EH (cell line): ENCODE measurements at places on chromosomes 11 and 22.

- no peak for DNase-seq
These were observed 14.5 kb downstream of the GUCD1 start for GRCh38 chr22:24540470-24540869.

GRCh38 chr11:88167853-88168252 is 7.4 kb downstream of the RAB38 start:
- peak; percentile 41 for DNase-seq

DNA sequence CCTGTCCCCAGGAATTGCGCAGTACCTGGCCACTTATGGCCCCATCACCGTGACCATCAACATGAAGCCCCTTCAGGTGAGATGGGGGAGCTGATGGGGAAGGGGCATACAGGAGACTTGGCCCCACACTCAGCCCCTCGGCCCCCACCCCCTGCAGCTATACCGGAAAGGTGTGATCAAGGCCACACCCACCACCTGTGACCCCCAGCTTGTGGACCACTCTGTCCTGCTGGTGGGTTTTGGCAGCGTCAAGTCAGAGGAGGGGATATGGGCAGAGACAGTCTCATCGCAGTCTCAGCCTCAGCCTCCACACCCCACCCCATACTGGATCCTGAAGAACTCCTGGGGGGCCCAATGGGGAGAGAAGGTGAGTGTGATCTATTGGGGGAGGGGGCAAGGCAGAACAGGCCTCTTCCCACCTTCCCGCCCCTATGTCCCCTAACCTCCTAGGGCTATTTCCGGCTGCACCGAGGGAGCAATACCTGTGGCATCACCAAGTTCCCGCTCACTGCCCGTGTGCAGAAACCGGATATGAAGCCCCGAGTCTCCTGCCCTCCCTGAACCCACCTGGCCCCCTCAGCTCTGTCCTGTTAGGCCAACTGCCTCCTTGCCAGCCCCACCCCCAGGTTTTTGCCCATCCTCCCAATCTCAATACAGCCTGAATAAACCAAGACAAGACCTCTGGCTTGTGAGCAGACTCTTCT is 3.6 kb downstream of the CTSW start:
- no peak for DNase-seq

GRCh38 chr11:16831316-16832192 is 93.1 kb downstream of the C11orf58 start:
- peak; percentile 26 for DNase-seq

DNA sequence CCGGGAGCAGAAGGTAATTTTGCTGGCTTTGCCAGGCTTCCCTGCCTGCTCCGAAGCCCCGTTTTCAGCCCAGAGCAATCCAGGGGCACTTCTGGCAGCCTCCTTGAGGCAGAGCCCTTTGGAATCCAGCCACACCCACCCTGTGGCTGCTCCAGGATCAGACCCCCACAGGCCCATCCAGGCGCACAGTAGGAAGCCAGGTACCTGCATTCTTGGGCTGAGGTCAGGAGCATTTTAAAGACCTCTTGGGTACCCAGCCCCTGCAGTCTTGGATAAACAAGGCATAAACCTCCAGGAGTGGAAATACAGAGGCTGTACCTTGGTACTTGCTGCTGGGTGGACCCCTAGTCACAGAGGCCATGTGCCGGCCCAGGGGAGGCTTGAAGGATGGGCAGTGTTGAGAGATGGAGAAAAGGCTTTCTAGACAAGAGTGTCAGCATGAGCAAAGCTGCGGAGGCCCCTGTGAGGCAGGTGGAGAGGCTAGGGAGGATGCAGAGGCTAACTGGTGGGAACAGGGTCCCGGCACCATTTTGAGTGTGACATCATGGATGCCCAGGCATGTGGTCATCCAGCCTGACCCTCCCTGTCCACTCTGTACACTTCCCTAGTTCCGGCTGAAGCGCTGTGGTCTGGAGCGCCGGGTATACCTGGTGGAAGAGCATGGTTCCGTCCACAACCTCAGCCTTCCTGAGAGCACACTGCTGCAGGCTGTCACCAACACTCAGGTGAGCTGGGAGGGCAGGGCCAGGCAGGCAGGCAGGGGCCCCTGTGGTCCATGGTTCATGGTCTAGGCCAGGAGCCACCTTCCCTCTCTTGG is 3.9 kb downstream of the MUS81 start:
- no peak for DNase-seq

DNA sequence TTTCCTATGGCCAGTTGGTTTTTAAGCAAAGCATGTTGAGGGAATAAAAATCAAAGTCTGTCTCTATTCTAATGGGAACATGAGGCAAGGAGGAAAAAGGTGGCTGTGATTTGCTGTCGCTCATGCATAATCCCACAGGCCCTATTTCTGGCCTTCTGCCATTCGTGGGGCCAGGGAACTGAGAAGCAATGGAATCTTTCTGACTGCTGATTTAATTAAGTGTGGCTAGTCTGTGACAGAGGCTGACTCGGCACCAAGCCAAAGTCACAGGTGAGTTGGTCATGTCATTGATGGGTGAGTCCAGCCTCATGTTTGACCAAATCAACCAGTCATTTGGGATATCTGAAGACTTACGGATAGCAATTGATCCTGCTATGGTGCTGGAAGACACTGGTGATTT is 429.3 kb upstream of the CADM1 start:
- DNase-seq, result no peak

DNA sequence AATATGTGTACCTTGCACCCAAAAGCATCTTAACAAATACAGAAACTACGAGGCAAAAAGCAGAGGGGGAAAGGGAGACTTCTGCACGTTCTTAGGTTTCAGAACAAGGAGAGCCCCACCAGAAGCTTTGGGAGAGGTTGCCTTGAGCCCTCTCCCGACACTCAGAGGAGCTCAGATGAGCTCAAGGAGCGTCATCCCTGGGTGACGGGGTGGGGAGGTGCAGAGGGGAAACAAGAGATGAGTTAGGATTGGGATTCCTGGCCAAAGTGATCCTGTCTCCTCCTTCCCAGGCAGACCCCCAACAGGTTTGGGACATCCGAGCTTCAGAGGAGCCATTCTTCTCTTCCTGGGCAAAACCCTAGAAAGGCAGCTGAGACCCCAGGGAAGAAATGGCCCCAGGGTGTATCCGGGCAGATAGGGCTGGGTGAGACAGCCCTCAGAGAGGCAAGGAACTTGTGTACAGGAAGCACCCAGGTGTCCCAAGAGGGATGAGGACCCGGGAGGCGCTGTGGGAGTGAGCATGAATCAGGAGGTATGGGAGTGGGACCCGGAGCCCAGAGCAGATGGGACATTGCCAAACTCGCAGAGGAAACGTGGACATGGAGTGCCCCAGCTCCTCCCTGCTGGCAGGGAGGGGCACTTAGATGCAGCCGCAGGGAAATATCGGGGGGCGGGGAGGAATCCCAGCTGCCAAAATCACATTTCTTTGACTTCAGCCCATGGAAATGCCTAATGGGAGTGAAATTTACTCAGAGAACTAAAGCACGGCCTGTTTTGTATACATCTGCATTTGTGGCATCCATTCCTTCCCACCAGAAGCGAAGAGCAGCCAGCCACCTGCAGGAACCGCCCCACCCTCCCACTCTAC is 12.4 kb downstream of the C1QTNF6 start:
- no peak for DNase-seq

DNA sequence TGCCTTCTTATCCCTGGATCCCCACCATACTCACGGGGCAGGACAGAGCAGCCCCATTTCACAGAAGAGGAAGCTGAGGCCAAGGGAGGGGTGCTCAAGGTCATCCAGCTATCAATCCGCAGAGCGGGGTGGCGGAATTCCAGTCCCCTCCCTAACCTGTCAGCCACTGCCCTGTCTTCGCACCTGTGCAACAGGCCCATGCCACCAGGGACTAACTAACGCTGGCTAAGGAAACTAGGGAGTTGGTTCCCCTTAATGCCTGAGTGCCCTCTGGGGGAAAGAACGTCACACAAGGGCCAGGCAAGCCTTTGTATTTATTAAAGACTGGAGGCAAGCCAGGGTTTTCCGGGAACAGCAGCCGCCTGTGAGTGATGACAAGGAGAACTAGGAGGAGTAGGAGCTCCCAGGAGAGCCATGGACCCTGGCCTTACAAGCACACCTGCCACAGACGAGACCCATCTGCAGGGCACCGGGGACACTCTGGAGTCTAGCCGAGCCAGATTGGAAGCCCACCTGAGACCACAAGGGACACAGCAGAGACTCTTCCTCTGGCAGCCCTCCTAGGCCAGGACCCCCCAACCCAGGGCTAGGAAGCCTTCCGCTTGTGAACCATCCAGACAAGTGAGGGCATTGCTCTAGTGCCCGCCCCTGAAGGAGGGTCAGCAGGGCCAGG is 64.4 kb downstream of the MYH9 start:
- no peak for DNase-seq

GRCh38 chr11:113721462-113722066 is 15.5 kb upstream of the TMPRSS5 start:
- no peak for DNase-seq

GRCh38 chr22:42653999-42654398 is 4.8 kb upstream of the CYB5R3 start:
- no peak for DNase-seq

DNA sequence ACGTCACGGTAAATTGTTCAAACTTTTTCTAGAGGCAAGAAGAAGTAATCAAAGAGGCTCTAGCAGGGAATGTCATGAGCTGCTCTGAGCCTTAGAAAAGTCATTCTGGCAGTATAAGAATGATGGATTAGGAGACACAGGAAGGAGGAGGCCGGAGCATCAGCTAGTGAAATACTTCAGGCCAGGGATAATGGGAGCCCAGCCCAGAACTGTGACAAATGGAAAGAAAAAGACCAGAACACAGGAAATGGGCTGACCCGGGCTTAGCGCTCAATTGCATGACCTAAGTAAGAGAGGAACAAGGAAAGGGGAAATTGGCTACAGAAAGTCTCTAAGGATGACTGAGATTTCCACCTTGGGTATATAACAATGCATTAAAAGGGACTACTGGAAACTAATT is 108.6 kb downstream of the LARGE1 start:
- peak; percentile 74 for DNase-seq

DNA sequence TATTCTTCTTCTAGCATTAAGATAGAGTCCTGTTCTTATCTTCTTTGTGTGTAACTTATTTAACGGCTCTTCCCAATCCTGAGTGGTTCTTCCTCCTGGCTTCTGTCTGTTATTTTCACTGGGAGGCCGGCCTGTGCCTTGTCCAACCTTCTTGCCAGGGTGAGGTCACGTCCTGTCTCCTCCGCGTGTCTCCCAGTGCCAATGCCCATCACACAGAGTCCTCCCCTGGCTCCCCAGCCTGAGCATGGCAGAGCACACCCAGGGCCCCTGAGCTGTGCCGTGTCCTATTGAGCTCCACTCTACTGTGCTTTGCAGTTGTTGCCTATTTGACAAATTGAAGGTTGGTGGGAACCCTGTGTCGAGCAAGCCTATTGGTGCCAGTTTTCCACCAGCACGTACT is 487.3 kb downstream of the BRD1 start:
- DNase-seq, result no peak

- no peak for DNase-seq
These were observed 42.1 kb upstream of the SEZ6L start for GRCh38 chr22:26127126-26127525.
